ENCODE measurements at places on chromosomes 11 and 22. TPM values are rescaled to one million over a fixed set of nuclear protein-coding genes. Genes with fewer than 3 reads are reported as not detected.

The LUZP2 gene
- polyA plus RNA-seq, result not detected

The GVQW3 gene
- 3.8 TPM for polyA plus RNA-seq

The OR8D4 gene
- not detected for polyA plus RNA-seq

The C1QTNF4 gene
- not detected for polyA plus RNA-seq

The YPEL4 gene
- polyA plus RNA-seq, result 0.04 TPM

The RCOR2 gene
- 0.58 TPM for polyA plus RNA-seq

The MYRF gene
- 19.2 TPM for polyA plus RNA-seq

The MIAT gene
- polyA plus RNA-seq, result 2.2 TPM

The DDI1 gene
- polyA plus RNA-seq, result not detected

- DNase-seq, result no peak
Measured at GRCh38 chr22:36492109-36492508, 10.7 kb upstream of the TXN2 start.

GRCh38 chr11:84319863-84320262 is 1033.7 kb upstream of the CCDC90B start:
- no peak for DNase-seq

- no peak for DNase-seq
Measured at GRCh38 chr11:13450832-13451397, 12.1 kb downstream of the BTBD10 start.

GRCh38 chr22:42388130-42388797 is 43.9 kb downstream of the NFAM1 start:
- no peak for DNase-seq

- no peak for DNase-seq
Measured at GRCh38 chr11:8699903-8700302, 17.3 kb downstream of the RPL27A start.

- DNase-seq, result no peak
Measured at GRCh38 chr11:126475014-126475991, 119.8 kb downstream of the ST3GAL4 start.

GRCh38 chr11:57498540-57498939 is 17.0 kb downstream of the SLC43A1 start:
- DNase-seq, result no peak
